ENCODE measurements at places on chromosomes 1 and 21.

DNA sequence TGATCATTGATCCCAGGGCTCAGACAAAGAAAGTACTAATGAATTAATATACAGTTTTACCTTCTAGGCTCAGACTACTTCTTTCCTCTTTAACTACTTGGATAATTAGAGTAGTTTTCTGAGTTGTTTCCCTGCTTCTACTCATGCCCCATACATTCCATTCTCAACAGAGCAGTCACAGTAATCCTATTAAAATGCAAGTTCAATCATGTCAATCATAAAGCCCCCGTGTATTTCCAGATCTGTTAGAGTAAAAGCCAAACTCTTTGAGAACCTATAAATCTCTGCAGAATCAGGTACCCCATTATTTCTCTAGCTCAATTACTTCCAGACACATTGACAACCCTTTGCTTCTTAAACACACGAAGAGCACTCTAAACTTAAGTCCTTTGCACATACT lies 242.1 kb upstream of the PRMT6 start:
- no peak for DNase-seq

GRCh38 chr1:1874901-1875300 lies 16.0 kb downstream of the GNB1 start:
- DNase-seq, result no peak

GRCh38 chr1:116498789-116499628 lies 71.8 kb downstream of the CD58 start:
- no peak for DNase-seq

- DNase-seq, result no peak
Measured at GRCh38 chr1:145936247-145936646, 9.0 kb upstream of the RBM8A start.

DNA sequence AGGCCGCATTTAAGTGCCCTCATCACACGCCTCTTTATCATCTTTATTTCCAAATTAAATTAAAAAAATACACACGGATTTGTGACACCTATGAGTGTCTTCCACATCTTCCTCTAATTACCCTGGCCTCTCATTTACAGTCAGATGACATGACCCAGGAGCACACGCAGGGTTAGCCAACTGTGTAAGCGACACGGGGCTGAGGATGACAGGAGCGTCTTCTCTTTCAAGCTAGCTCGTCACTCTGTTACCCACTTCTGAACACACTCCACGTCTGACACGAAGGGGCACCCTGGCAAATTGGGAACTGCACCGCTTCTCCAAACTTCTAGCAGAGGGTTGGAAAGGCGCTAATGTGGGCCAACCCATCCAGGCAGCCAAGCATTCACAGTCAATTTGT lies 112.1 kb downstream of the SMYD2 start:
- DNase-seq, result no peak

DNA sequence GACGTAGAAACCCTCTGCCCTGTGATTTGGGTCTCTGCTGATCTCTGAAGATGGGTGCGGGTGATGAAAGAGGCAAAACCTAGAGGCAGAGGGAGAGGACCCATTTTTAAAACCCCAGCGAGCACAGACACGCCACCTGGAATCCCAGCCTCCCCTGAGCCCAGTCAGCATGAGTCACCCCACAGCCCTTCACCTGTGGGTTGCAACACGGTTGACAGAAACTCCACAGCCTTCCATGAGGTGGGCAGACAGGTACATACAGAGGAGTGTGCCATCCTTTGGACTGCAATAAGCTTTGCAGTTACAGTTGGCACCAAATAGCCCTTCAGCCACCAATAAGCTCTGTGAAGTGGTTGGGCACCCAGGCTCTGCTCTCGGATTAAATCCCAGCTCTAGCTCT lies 2.1 kb upstream of the GRHL3 start:
- DNase-seq, result no peak

DNA sequence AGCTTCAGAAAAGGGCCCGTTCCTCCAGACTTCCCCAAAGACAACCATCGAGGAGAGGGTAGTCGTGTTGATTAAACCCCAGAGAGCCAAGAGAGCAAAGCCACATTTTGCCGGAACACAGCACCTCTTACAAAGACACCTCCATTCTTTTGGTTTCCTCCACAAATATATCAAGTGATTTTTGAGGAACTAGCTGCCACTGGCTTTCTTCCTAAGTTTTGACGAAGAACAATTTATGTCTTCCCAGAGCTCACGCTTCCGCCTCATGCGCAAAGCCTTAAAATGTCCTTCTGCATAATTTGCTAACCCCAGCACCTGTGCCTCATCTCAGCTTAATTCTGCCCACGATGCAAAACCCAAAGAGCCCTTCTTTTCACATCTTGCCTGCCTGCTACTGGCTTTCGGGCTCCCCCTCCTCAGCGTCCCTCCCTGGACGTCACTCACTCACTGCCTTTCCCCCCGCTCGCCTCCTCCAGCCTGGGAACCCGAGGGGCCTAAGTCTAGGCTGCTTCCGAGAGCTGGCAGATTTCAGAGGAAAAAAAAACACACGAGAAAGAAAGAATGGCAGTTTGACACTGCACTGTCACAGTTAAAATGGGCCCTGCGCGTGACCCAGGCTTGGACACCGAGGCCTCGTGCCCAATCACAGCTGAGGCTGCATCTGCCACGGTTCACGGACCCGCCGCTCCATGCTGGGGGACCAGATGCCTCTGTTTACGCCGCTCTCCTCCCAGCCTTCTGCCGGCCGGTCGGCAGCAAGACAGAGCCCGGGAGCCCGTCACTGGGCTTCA lies 77.6 kb upstream of the IFNAR2 start:
- no peak for DNase-seq

DNA sequence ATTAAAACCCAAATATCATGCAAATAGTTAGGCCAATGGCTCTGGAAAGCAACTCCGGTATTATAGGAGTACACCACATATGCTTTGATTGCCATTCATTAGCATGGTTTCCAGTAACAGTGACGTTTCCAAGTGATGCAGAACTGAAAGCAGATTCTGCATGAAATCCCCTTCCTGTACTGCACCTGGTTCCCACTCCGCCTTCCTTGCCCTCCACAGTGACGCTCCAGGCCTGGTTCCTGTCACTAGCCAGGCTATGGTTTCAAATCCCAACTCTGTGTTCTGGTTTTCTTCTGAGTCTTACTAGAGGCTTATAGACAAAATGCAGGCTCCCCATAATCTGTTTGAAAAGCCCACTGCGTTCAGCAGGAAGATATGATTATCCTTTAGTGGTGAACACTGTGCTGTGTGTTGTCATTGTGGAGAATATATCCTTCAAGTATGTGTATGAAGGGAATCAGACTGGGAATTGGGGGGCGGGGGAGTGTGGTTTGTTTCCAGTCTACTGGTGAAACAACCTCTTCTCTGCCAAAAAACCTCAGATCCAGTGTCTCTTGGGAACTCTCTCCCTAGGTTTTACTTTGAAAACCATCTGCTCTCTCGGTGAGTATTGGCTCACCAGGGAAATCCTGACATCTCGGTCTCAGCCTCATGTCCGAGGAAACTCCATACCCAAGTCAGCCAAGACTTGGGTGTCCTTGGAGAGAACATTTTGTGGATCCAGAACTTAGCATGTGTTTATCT lies 78.7 kb downstream of the TYW3 start:
- DNase-seq, result no peak
